ENCODE measurements at places on chromosomes 7 and 10. TPM values are rescaled to one million over a fixed set of nuclear protein-coding genes. Genes with fewer than 3 reads are reported as not detected.

FKBP6 gene
- total RNA-seq, result under 0.01 TPM

SFRP4 gene
- total RNA-seq, result 3.2 TPM

FGFBP3 gene
- 0.66 TPM for total RNA-seq

MRLN gene
- total RNA-seq, result not detected

PHKG1 gene
- total RNA-seq, result 0.66 TPM
